ENCODE measurements at places on chromosomes 16 and 17.

DNA sequence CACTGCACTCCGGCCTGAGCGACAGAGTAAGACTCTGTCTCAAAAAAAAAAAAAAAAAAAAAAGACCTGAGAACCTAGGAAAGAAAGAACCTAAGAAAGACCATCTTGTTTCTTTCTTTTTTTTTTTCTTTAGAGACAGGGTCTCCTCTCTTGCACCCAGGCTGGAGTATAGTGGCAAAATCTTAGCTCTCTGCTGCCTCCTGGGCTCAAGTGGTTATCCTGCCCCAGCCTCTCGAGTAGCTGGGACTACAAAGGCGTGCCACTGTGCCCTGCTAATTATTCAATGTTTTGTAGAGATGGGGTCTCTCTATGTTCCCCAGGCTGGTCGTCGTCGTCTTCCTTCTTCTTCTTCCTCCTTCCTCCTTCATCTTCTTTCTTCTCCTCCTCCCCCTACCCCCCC lies 7.8 kb upstream of the BIRC5 start:
- DNase-seq = no peak

DNA sequence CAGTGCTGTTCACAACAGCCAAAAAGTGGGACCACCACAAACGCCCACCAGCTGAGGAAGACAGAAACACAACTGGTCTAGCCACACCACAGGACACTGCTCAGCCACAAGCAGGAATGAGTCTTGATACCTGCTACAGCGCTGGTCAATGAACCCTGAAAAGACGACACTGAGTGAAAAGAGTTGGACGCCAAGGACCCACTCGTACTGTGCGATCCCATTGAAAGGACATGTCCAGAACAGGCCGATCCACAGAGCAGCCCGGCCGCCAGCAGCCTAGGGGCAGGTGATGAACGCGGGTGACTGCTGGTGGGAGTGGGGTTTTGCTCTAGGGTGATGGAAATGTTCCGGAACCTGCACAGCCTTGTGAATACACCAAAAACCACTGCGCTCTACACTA lies 10.6 kb upstream of the SLC38A8 start:
- no peak for DNase-seq

DNA sequence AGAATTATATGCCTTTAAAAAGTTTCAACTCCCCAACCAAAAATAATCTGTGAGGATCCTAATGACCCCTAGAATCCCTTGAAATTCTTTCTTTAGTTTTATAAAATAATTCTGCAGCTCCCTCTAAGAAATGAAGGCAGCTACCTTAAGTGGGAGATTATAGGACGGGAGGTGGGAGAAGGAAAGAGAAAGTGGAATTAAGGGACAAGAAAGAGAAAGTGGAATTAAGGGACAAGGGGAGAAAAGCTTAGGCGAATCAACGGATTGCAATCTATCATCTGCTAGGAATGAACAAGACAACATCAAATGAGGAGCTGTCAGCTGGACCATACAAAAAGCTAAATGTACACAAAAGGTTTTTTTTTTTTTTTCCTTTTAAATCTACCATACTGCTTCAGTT lies 262.0 kb downstream of the ZFHX3 start:
- DNase-seq = no peak

GRCh38 chr17:6775871-6776405 lies at the start of gene FBXO39:
Gene FBXO39 (plus strand): TSS chr17:6776215. CDS start chr17:6779869, 3,654 bp downstream.
- DNase-seq = no peak

DNA sequence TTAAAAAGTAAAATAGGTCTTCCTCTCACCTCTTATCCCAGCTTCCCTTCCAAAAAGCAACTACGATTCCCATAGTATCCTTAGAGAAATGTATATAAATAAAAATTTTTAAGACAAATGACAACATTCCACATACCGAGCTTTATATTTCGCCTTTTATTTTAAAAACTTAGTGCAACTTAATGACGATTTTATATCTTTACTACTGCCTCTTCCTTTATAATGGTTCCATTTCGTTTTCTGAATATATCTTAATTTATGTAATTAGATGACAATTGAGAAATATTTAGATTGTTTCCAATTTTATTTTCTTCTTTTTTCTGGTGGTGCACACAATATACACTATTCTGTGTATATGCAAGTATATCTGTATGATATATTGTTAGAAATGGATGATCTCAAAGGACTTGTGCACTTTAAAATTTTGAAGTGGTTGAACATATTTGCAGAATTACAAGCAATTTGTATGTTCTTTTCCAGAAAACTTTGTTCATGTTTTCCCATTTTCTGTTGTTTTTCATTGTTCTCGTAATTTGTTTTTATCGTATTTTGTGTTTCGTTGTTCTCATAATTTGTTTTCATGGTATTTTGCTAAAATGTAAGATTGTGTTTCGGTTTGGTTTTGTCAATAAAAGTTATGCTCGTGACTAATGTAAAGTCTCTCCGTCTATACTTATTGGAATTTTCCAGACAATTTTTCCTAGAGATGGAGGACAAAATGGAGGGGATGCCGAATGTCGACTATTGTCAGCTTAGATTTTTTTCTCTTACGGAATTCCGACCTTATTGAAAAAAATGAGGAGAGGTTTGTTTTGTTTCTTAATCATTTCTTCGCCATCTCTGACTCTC lies 20.4 kb upstream of the HOXB13 start:
- DNase-seq = no peak

DNA sequence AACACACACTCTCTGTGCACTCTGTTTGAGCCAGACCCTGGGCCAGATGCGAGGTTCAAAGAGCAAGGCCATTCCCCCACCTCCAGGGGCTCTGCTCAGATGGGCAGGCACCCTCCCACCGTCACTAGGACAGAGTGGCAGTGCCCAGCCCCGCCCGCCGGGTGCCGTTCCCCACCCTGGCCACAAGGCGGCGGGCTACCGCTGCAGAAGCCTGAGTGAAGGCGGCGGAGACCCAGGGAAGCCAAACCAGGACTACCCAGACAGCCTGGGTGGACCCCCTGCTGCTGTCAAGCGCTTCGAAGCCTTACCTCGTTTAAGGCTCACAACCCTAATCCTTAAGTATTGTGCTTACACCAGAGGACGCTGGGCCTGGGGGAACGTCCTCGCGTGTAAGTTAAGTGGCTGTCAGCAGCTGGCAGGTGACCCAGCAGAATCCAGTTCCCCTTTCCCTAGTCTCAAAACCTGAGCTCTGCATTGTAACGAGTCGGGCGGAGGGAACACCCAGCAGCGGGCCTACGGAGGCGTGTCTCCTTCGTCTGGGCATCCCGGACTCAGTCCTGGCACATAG lies 4.5 kb downstream of the ARHGAP27 start:
- DNase-seq = peak; percentile 72

DNA sequence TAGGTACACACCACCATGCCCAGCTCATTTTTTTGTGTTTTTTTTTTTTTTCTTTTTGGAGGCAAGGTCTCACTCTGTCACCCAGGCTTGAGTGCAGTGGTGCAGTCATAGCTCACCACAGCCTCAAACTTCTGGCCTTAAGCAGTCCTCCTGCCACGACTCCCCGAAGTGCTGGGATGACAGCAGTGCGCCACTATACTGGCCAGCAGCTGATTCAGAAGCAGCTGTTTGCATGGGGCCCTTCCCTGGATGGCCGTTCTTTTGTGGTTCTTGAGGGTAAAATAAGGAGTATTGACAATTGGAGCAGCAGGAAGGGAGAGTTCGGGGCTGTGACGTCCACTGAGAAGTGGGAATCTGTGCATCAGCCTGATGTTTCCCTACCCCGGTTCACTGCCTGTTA lies 41.6 kb downstream of the KIAA0513 start:
- no peak for DNase-seq

DNA sequence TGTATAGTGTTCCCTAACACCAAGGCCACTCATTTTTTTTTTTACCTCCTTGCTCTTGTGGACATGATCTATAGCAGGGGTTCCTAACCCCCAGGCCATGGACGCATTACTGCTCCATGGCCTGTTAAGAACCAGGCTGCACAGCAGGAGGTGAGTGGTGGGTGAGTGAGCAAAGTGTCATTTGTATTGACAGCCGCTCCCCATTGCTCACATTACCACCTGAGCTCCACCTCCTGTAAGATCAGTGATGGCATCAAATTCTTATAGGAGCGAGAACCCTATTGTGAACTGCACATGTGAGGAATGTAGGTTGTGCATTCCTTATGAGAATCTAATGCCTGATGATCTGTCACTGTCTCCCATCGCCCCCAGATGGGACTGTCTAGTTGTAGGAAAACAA lies 342.0 kb downstream of the SOX9 start:
- no peak for DNase-seq

DNA sequence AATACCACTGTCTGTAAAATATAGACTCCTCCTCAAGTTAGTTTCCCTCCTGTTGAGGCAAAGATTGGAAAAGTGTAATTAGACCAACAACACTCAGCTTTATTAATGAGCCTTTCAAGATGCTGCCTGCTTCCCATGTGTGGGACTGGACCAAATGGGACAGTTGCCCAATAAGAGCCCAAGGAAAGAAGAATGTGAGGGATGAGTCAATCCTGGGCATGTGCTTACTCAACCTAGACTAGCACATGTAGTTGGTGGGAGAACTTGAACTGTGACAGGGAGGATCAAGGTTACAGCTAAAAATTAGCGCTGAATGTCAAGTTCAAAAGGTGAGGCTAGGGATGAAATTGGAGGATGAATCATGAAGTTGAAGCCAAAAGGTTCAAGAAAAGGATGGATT lies 435.5 kb downstream of the CA10 start:
- no peak for DNase-seq

- no peak for DNase-seq
Measured at GRCh38 chr17:49012769-49013255, 15.6 kb downstream of the IGF2BP1 start.

GRCh38 chr17:77943971-77944370 lies 14.5 kb upstream of the TNRC6C start:
- no peak for DNase-seq

DNA sequence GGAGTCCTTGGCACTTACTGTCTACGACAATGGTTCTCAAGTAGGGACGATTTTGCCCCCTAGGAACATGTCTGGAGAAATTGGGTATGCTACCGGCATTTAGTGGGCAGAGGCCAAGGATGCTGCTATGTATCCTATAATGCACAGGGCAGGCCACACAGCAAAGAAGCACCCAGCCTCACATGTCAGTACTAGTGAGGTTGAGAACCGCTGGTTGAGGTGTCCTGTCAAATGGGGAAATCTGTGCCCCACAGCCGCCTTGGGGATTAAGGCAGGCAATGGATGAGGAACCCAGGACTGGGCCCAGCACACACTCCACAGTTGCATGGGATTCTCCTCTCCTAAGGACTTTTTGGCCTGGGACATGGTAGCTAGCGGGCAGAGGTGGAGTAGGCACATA lies 86.7 kb upstream of the TOB1 start:
- no peak for DNase-seq

DNA sequence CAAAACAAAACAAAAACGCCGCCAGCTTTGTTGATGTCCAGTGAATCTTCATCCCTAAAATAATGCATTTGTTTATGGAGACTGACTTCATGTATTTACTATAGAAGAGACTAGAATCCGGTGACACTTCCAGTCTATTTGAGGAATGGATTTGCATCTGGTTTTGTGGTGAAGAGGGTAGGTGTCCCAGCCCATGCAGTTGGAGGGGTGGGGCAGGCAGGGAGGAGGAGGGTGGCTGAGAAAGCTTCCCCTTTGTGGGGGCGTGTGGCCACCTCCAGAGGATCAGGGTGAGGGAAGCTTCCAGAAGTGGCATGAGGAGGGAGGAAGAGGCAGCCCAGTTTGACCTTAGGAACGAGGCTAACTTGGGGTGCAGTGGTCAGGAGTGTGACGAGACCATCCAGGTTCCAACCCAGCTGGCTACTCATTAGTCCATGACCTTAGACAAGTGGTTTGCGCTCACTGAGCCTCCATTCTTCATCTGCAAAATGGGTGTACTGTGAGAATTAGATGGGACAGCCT lies 69.5 kb downstream of the CMIP start:
- no peak for DNase-seq

GRCh38 chr17:41446806-41447205 lies 6.0 kb upstream of the KRT38 start:
- no peak for DNase-seq

DNA sequence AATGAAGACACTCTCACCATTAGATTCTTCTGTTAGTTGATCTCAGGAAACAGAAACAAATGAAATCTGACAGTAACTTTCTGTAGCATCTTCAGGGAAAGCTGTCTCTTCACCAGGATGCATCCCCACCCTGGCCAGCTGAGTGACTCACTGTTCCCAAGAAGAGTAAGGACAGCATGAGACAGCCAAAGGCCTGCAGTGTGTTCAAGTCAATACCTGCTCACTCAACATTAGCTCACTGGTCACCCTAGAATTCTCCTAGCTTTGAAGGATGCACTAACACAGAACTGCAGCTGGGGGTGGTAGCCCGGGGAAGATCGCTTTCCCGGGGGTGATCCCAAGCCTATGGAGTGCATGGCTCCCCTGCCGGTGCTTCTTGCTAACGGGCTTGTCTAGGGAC lies 28.2 kb upstream of the CLEC18B start:
- DNase-seq = no peak

GRCh38 chr16:1884889-1885288 lies 12.9 kb upstream of the MEIOB start:
- DNase-seq = no peak

DNA sequence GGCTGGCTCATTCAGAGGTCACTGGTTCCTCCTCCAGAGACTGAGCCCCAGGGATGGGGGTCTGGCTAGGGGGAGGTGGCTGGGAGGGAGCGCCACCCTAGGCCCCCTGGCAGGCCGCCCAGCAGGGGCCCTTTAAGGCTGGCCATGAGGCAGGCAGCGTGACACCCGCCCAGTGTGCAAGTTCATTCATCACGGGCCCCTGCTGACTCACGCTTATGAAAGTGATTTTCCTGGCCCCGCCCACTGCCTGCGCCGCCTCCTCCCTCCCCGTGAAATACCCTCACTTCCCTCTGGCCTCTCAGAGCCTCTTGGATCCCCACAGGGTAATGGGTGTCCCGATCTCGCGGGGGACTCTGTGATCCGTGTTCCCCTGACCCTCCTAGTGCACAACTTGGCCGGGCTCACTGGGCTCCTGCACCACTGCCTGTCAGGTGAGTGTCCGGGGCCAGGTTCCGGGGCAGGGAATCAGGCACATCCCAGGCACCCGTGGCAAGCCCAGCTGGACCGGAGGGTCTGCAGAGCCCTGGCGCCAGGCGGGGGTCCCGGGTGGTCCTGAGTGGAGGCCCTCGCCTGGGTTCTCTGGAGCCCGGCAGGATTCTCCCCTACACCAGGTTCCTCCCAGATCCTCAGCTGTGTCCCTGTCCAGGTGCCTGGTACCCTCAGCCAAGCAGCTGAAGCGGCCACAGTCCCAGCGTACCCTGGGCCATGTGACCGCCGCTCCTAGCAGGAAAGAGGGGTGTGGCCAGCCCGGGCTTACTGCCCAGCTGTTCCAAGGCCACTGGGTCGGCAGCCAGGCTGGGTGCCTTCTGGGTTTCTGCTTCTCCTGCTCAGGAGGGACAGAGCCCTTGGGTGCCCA lies at the start of gene OSGIN1:
Gene OSGIN1, plus strand, starts transcription at position 301 of the 856 bp plus-strand sequence. CDS start 4,432 bp downstream, outside the sequence.
- no peak for DNase-seq

GRCh38 chr16:85324488-85324887 lies 212.2 kb upstream of the CIBAR2 start:
- DNase-seq = no peak

DNA sequence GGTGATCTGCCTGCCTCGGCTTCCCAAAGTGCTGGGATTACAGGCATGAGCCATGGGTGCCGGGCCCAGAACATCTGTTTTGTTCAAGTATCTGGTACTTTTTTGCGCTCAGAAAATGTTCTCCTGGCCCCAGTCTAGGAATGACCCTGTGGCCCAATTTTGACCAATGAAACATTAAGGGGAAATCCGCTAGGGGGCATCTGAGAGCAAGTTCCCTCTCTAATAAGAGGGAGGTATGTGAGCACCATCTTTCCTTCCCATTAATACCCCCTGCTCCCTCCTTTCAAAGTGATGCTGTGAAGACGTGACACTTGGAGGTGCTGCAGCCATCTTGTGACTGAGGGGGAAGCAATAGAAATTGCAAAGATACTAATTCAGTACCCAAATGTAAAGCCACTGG lies 16.5 kb upstream of the CLEC3A start:
- no peak for DNase-seq

GRCh38 chr16:10150906-10151305 lies 31.3 kb downstream of the GRIN2A start:
- DNase-seq = no peak
